ENCODE measurements at places on chromosomes 11 and 22.

DNA sequence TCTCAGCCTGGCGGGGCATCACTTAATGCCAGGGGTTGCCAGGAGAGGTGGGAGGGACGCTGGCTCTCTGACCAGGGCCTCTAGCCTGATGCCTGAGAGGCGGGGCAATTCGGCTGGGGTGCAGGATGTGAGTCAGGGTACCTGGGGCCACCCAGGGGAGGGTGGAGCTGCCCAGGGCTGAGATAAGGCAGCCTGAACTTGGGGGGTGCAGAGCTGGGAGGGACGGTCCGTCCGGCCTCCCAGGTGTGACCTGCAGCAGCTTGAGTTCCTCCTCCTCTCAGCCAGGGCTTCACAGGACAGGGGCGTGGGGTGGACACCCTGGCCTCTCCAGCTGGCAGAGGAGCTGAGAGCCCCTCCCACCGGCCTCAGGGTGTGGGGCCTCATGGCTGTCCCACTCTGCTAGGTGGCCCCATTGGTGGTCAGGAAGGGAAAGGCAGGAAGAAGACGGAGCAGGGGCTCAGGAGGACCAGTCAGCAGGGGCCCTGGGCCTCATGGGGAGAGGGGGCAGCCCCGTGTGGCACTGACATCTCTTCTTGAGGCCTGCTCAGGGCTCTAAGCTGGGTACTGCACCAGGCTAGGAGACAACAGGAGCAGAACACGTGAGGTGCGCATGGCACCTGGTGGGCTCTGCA, 942 bp upstream of the RPS6KA4 start:
- no peak for DNase-seq

GRCh38 chr11:133778161-133778560, 67.2 kb downstream of the SPATA19 start:
- no peak for DNase-seq

DNA sequence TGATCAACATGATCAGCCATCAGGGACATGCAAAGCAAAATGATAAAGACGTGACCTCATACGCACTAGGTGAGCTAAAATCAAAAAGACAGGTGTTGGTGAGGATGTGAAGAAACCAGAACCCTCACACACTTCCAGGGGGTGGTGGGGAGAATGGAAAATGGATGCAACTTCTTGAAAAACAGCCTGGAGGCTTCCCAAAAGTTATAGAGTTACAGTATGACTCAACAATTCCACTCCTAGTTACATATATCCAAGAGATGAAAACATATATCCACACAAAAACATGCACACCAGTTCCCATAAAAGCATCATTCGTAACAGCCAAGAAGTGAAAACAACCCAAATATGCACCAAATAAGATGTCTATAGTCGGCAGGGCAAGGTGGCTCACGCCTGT, 42.1 kb upstream of the APLNR start:
- DNase-seq, result no peak

DNA sequence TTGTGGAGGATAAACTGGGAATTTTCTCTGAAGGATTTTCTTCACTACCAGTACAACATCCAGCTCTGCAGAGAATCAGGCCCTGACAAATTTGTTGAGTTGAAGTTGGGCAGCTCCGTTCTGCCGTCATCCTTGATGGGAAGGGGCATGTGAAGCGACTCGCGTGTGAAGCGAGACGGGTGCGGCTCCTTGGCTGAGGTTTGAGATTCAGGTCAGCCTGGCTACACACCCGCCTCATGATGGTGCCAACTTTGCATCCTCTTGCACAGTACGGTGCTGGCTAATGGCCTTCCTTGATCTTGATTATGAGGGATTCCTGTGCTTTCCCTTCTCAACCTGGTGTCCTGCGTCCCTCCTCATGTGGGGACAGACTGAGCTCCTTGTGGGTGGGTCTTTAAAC, 19.7 kb upstream of the CDC42EP2 start:
- no peak for DNase-seq

GRCh38 chr11:85759915-85760314, 51.0 kb downstream of the SYTL2 start:
- DNase-seq, result peak; percentile 76

GRCh38 chr11:70953720-70954119, 298.7 kb downstream of the SHANK2 start:
- DNase-seq, result no peak

- no peak for DNase-seq
Measured at GRCh38 chr11:16034074-16034473, 322.3 kb downstream of the SOX6 start.

DNA sequence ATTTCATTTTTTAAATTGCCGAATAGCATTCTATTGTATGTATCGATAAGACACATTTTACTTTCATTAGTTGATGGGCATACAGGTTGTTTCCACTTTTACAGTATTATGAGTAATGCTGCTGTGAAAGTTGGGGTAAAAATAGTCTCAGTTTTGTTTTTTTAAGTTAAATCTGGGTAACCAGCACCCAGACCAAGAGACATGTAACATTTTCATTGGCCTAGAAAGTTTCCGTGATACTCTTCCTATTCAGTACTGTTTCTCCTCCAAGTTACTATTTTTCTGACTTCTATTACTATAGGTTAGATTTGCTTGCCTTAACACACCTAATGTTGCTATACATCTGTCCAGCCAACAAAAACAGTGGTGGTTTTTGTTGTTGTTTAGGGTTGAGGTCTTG, 12.3 kb downstream of the IPO7 start:
- DNase-seq, result no peak

- no peak for DNase-seq
Measured at GRCh38 chr22:27706489-27706888, 95.1 kb downstream of the MN1 start.

GRCh38 chr11:15901054-15901453, 455.3 kb downstream of the SOX6 start:
- DNase-seq, result no peak

GRCh38 chr11:101010899-101011298, 118.7 kb downstream of the PGR start:
- DNase-seq, result no peak

DNA sequence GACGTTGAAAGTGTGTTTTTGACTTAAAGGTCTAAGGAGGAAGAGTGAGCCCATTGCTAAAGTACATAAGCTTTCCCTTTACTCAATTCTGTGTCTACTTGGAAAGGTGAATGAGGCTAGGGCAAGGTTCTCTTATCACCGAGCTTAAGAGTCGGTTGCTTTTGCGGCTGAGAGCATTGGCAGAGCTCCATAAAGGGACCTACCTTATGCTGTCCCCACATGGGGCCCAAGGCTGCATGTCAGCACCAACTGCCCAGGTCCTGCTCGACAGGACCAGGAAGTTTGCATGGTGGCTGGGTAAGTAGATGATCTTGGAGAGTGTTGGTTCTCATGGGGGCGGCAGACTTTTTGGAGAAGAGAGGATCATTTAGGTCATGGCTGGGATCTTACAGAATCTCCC, 91.2 kb downstream of the ZBTB16 start:
- DNase-seq, result no peak

DNA sequence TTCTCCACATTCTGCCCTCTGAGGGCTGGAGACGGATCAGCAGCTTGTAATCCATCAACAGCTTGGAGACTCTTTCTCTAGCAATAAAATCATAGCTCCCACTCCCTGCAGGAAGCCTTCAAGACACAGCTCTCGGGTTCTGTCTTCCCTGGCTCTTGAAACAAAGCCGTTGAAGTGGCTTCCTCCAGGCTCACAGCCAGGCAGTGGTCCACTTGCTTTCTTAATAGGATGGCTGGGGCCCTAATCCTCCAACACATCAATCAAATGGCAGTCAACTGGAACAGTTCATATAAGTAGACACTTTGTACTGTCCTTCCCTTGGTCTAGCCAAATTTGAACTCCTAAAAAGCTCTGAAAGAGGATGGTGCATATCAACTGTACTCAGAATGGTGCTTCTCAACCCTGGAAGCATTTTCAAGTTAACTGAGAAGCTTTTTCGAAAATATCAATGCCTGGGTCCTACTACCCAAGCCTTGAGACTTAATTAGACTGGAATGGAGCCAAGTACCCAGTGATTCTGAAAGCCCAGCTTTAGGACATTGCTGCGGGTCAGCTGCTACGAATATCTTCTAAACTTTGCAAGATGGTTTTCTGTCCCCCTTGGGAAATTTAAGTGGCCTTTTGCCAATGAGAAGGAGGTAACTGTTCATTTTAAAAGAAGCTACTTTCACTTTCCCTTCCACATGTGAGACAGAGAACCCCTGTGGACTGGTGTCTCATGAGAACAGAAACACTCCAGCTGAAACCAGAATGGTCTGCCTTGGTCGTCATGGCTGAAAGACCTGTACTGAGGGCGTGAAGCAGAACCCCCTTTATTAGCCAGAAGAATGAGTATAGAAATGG, 74.7 kb downstream of the SC5D start:
- no peak for DNase-seq

DNA sequence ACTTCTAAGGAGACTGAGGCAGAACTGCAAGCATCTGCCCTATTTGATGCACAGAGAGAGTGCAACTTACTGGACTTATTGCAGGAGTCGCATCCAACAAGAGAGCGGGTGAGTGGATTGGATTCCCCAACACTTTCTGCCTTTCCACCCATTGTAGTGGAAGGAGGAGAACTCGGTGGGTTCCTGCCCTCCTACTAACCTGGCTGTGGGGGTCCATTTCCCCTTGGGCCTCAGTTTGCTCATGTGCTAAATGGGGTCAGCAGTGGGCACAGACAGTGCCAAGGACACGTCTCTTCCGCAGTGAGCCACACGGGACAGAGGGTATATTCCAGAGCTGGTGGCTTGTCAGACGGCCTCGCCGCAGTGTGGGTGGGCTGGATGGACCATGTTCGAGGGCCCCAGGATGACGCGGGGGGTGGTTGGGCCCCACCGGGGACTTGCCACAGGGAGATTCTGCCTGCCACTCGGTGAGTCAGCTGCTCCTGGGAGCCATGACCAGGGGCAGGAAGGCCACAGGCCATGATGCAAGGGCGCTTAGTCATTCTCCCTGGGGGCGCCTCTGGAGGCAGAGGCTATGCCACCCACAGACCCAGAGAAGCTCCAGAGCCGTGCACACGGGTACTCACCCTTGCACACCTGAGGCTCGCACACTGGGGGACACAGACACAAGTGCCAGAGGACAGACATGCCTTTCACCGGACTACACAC, 8.2 kb downstream of the ALX4 start:
- DNase-seq, result no peak

DNA sequence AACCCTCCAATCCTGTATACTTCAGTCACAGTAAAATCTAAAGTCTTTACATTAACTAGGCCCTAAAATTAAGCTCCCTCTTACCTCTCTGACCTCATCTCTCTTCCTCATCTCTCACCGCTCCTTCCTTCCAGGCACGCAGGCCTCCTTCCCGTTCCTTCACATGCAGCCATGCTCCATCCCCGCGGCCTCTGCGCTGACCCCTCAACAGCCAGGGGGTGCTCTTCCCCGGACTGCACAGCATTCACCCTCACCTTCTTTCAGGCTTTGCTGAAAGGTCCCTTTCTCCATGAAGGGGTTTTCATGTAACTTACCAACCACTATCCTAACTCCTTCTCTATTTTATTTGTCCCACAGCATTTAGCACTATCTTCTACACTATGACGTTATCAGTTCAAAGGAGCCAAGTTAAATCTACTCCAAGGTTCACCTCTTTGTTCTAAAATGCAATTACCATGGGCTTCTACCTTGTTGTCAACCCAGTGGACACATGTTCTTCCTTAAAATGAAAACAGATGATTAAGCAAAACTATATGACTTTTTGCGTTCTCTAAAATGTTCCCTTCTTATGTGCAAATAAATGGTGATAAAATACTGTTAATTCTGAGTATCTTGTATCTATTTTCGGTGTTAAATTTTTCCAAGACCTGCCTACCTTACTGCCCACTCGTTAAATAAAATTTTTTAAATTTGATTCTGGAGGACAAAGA, 57.8 kb upstream of the APOA1 start:
- no peak for DNase-seq

DNA sequence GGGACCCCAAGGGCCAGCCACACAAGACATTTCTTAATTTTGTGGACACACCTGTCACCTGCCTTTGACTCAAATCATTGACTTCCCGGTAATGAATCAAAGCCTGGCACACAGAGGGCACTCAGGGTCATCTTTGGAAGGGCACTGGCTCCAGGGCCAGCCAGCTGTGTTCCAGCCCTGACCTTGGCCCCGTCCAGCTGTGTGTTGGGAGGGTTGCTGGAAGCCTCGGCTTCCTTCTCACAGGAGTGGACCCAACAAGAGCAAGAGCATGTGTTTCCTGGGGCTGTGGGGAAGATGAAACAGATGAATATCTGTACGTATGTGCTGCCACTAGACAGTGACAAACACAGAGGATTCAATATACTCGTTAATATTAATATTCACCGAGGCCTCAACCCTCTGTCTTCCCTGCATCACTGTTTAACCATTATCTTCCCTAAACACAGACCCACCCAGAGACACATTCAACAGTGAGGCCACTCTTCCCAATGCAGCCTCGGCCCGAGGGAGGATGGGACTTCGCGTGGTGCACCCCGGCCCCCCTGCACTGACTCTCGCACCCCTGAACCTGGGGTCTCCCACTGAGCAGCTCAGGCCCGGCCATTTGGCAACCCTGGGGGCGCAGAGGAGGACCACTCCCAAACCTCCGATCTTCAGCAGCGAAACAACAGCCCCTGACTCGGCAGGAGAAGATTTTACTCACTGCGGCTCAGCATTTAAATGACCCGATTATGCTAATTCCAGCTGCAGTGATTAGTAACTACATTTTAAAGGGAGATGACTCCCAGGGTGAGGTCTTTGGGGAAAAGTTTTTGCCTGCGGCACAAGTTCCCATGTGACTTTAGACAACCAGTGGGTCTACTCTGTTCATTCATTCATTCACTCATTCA, 45.7 kb downstream of the PHF21B start:
- DNase-seq, result no peak

GRCh38 chr11:65504674-65505465, 6.0 kb downstream of the MALAT1 start:
- DNase-seq, result no peak

DNA sequence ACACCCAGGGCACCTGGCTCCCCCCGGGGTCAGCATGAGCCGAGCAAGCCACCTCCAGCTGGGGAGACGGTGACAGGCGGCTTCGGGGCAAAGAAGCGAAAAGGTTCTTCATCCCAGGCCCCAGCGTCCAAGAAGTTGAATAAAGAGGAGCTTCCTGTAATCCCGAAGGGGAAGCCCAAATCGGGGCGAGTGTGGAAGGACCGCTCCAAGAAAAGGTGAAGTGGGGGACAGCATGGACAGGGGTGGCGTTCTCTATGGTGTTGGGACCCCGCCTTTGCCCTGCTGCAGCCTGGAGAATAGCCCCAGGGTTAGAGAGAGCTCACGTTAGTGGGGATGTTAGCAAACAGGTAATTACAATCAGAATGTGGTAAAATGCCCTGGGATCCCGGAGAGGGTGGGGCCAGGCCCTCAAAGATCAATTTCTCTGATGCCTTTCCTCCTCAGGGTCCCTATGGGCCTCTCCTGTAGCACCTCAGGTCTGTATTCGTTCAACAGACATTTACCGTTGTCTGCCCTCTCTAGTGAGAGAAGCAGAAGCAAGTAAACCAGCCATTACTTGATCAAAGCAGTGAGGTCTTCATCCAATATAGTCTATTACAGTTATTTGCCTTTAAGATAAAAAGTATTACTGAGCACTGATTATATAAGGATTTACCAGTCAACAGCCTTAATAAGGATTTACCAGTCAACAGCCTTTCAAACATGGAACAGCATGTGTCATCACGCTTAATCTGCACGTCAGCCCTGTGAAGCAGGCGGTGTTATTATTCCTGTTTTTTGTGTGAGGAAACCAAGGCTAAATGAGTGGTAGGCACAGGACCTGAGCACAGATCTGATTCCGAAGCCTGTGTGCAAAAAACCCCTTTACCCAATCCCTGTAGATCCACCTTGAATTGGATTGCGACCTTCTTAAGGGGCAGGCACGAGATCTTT, 1.0 kb downstream of the CCDC86 start:
- DNase-seq, result no peak
